ENCODE measurements at places on chromosomes 11 and 22.
A peak's percentile ranks its signal among the peaks of the same experiment; 100 is the strongest.

DNA sequence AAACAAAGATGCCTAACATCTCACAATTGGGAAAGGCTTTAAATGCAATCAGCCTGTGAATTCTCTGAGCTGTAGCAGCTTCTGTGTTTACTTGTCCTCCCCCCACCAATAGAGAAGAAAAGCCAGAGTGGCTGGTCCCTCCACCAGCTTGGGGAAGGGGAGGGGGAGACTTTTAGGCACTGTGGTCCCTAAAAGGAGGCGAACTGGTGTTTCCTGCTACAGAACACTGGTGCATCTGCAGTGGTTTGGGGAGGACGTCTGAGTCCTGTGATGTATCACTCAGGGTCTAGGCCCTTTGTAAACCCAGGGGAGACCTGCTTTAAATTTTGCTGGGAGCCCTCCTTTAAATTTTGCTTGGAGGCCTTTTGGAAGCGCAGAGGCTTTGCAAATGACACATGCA, 16.9 kb downstream of the TNRC6B start:
- no peak for DNase-seq

DNA sequence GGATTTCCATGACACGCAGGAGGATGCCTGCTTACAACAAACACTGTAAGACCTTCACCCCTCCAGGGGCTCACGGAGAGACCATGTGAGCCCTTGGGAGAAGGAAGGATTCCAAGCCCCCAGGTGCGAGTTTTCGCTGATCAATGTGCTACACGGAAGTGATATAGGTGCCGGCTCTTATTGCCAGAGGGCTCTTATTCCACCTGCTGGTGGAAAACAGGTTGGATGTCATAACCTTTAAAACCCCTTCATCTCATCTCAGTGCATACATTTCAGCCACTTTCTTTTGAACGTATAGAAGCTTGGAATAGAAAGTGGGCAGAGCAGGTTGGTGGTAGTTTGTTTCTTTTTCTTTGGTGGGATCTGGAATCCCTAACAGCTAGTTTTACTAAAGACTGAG, 25.8 kb downstream of the LAYN start:
- DNase-seq = no peak

- no peak for DNase-seq
These were observed 13.7 kb downstream of the MS4A13 start for GRCh38 chr11:60528934-60529333.

DNA sequence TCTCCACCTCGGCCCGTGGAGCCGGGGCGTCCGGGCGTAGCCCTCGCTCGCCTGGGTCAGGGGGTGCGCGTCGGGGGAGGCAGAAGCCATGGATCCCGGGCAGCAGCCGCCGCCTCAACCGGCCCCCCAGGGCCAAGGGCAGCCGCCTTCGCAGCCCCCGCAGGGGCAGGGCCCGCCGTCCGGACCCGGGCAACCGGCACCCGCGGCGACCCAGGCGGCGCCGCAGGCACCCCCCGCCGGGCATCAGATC, 439 bp downstream of the YAP1 start:
- DNase-seq = no peak

DNA sequence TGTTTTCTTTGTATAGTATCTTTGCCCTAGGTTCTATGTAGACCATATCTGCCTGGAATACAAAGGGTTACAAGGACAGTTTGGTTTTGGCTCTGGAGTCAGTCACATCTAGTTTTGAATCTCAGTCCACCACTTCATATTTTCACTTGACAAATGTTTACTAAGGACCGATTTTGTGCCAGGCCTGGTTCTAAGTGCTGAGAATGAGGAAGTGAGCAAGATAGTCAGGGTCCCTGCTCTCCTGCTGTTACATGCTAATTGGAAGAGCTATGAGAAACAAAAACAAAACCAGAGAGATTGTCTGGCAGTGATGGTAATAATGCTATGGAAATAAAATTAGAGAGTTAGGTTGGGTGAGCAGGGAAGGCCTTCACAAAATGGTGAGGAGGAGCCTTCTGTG, 66.1 kb upstream of the ARHGAP20 start:
- no peak for DNase-seq

GRCh38 chr11:203945-204586, 3.1 kb downstream of the BET1L start:
- no peak for DNase-seq

- DNase-seq = no peak
These were observed 78.7 kb downstream of the NECTIN1 start for GRCh38 chr11:119650251-119650650.

DNA sequence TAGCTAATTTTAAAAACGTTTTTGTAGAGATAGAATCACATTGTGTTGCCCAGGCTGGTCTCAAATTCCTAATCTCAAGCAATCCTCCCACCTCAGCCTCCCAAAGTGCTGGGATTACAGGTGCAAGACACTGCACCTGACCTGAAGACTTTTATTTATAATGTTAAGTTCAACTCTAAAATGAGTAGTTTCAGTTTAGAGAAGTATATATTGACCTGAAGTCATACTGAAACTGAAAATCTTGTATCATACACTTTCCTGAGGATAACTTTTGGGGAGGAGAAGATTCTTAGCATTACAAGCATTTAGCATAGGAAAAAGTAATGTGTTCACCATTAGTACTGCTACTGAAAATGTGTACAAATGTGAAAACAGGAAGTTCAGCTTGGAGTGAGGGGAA, 249.3 kb downstream of the CASP12 start:
- DNase-seq = no peak

GRCh38 chr11:110096496-110096895, 3.3 kb downstream of the ZC3H12C start:
- no peak for DNase-seq

DNA sequence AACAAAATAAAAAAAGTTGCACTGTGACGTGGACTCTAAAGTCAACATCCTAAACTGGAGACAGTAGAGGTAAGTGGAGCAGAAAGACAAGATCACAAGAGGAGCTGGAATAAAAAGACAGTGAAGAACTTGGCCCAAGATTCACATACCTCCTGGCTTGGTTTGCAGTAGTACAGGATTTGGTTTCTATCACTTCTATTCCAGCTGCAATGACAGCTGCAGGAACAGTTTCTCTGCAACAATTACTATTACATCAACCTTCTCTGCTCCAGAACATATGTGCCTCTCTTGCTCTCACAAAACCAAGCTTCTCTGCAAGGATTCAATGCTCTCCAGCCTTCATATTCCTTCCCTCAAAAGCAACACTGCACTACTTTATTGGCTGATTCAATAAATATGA, 7.8 kb upstream of the KDM2A start:
- no peak for DNase-seq

DNA sequence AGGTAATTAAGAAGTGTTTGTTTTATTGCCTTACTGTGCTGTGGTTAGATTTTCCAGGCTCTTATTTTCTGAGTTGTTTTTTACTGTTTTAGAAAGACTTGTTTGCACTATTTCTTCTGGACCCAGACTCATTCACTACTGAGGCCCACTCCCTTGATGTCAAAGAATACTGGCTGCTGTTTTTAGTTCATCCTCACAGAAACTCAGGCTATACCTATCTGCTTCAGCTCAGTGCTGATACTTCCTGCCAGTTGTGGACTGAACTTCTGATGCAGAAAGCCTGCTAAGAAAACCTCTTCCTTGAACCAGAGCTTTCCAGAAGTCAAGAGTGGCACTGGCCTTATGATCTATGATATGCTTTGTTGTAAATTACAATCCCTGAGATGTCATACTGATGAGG, 15.9 kb upstream of the PIK3IP1 start:
- DNase-seq = peak; percentile 41

DNA sequence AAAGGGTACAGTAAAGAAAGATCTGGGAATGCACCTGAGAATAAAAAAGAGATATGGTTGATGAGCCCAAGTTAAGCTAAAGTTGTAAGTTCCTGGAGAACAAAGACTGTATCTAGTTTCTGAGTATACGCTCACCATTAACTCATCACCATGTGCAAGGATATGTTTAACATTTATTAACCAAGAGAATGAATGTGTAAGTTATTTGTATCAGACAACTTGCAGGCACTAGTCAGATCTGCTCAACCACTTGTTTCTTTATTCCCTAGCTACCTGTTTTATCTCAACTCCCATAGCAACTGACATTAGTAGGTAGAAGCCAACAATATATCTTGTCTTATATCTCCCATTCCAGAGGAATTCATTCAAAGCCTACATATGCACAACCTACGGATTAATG, 74.9 kb upstream of the KCNA4 start:
- no peak for DNase-seq

DNA sequence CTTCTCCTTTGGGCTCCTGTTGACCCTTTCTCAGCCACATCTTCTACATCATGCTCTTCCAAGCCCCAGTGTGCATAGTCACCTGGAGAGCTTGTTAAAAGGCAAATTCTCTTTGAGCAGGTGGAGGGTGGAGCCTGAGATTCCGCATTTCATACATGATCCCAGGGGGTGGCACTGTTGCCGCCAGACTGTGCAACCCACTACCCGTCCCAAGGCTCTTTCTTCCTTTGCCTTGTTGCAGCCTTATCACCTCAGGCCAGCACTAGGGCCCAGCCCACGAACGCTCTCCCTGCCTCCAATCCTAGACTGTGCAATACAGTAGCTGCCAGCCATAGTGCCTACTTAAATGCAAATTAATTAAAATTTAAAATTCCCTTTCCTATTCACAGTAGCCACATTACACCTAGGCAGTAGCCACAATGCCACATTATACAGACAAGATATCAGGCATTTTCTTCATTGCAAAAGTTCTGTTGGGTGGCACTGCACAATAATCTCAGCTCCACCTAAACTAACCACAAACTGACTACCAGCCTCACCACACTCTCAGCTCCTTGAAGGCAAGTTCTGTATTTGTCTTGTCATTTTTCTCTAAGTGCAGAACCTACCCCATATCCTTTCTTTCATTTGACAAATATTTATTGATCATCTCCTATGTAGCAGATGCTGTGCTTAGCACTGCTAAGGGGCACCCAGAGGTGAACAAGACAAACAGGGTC, 4.6 kb upstream of the KCNJ5 start:
- no peak for DNase-seq

DNA sequence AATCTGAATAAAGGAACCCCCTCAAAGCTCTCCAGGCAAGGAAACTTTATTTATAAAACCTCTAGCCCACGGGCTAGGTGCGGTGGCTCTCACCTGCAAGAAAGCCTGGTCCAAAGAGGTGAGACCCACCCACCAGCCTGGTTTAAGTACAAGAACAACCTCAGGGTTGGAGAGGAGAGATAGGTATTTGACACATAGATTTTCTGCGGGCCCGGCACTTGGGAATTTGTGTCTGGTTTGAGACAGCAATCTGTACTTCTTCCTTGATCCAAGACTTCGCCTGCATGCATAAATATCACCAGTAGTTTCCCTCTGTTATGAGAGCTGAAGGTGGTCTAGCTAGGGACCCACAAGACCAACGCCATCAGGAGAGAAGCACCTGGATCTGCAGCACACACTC, 73.2 kb upstream of the CAPRIN1 start:
- DNase-seq = no peak

GRCh38 chr11:122486793-122487495, 168.6 kb upstream of the UBASH3B start:
- DNase-seq = no peak

DNA sequence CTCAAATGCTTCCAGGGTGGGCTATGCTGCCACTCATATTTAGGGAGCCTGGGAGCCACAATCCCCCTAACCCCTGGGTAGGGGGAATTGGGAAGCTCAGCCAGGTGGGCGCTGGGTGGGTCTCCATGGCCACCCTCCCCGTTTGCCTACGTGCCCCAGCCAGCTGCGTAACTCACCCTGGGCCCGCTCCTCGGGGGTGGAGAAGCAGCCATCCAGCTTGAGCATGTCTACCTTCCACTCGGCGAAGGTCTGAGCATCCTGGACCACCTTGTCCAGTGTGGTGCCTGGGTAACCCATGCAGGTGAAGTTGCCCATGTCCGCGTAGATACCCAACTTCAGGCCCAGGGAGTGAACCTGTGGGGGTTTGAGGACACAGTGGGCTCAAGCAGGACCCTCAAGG, 3.7 kb downstream of the NAGA start:
- DNase-seq = no peak

DNA sequence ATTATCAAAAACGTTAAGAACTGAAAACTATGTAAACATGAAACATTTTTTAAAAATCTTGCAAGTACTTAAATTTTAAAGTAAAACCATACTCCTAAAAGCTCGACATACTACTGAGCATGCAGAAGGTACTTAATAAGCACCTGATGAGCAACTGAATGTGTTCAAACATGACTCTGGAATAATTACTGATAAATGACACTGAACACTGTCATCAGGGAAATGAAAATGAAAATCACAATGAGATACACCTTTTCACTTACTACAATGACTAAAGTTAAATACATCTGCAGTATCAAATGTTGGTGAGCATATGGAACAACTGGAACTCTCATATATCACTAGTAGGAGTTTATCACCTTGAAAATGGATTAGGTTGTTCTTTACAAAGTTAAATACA, 65.2 kb downstream of the PICALM start:
- DNase-seq = no peak

DNA sequence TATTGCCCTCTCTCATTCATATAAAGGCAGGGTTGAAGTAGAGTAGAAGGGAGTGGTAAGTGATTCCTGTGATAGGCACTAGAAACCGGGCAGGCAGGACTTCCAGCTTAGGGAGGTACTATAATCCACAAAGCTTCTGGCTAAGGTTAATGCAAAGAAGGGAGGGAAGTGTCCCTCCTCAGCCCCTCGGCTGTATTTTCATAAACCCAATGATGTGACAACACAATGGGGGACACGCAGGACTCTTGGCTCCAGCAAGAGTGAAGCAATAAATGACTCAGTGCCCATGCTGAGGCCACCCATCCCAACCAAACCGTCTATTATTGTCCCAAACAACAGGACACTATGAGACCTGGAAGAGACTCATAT, 90.7 kb downstream of the ETS1 start:
- DNase-seq = no peak

- no peak for DNase-seq
These were observed 45.3 kb upstream of the SCUBE2 start for GRCh38 chr11:9136741-9137140.

DNA sequence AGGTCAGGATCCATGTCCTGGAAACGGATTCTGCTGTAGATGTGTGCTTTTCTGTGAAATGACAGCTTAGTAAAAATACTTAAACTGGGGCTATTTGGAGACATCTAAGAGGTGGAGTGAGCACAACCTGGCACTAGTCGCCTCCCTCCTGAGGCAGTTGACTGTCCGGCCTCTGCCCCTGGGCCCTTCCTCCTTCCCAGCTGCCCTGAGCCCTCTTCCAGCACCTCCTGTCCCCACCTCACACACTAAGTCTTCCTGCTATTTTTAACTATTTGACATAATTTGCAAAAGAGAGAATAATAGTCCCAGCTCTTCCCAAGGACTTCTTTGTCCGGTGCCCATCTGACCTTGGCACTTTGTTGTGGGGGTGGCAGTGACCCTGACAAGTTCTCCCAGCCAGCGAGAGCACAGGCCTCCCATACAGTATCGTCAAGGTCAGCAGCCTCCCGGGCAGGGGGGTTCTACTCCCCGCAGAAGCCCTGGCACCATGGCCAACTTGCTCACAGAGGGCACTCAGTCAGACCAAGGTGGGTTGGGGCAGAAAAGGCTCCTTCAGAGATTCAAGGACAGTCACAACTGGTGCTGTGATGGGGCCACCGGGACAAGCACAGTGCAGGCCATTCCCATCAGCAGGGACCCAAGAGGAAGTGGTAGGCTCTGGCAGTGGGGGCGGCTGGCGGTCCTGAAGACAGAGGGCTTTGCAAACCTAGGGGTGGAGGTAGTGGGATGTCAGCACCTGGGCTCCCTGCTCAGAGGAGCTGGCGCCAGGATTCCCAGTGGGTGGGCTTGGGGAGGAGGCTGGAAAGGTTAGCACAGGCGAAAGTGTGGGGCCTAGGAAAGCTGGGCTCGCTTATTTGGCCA, 5.5 kb upstream of the NEAT1 start:
- no peak for DNase-seq

- DNase-seq = no peak
These were observed 8.6 kb downstream of the PHLDB1 start for GRCh38 chr11:118615976-118616371.

- DNase-seq = peak; percentile 17
These were observed at the start of gene RAB38 for GRCh38 chr11:88174709-88175568. RAB38 (minus strand) TSS chr11:88175443; CDS start chr11:88175384, 59 bp downstream.

Measured in CD4-positive, alpha-beta T cell treated with Interleukin-15 for 4 hours (primary cell).